ENCODE measurements at places on chromosomes 3 and 15. TPM values are rescaled to one million over a fixed set of nuclear protein-coding genes. Genes with fewer than 3 reads are reported as not detected.

GRCh38 chr15:87917480-87917879, 339.1 kb downstream of the NTRK3 start:
- no peak overlapping the region for H3K4me3 ChIP-seq
- H3K27ac ChIP-seq = no peak overlapping the region
- H3K36me3 ChIP-seq = no peaks in the 10 kb centered on the region
- no peaks in the 10 kb centered on the region for H3K4me1 ChIP-seq
- DNase-seq = no peak

GRCh38 chr3:28877912-28878311, 403.0 kb upstream of the RBMS3 start:
- H3K4me3 ChIP-seq = no peak overlapping the region
- peaks cover 2% of the 10 kb centered on the region for H3K36me3 ChIP-seq
- H3K27me3 ChIP-seq = peaks cover 6% of the 10 kb centered on the region
- H3K4me1 ChIP-seq = no peaks in the 10 kb centered on the region

GRCh38 chr3:131716943-131717342, 214.2 kb upstream of the MRPL3 start:
- H3K4me3 ChIP-seq = no peak overlapping the region
- H3K27me3 ChIP-seq = no peaks in the 10 kb centered on the region
- no peaks in the 10 kb centered on the region for H3K4me1 ChIP-seq
- DNase-seq = no peak

- no peak for DNase-seq
- no peak overlapping the region for H3K27ac ChIP-seq
- no peak overlapping the region for H3K4me3 ChIP-seq
- peaks cover 4% of the 10 kb centered on the region for H3K27me3 ChIP-seq
- no peaks in the 10 kb centered on the region for H3K36me3 ChIP-seq
- no peaks in the 10 kb centered on the region for H3K4me1 ChIP-seq
These were observed 249.8 kb downstream of the ALCAM start for GRCh38 chr3:105616374-105617121.

- no peak overlapping the region for H3K4me3 ChIP-seq
These were observed 33.7 kb upstream of the GABRB3 start for GRCh38 chr15:26806574-26806973.

GRCh38 chr3:4752201-4753072, 226.8 kb upstream of the BHLHE40 start:
- H3K36me3 ChIP-seq = peaks cover 67% of the 10 kb centered on the region
- H3K4me1 ChIP-seq = peaks cover 64% of the 10 kb centered on the region
- H3K27ac ChIP-seq = peak overlapping the region; percentile 27
- no peak for DNase-seq
- no peak overlapping the region for H3K4me3 ChIP-seq

GRCh38 chr15:42474827-42475226, 16.1 kb downstream of the ZNF106 start:
- peaks cover 8% of the 10 kb centered on the region for H3K4me1 ChIP-seq
- H3K27ac ChIP-seq = no peak overlapping the region
- no peak overlapping the region for H3K4me3 ChIP-seq

DNA sequence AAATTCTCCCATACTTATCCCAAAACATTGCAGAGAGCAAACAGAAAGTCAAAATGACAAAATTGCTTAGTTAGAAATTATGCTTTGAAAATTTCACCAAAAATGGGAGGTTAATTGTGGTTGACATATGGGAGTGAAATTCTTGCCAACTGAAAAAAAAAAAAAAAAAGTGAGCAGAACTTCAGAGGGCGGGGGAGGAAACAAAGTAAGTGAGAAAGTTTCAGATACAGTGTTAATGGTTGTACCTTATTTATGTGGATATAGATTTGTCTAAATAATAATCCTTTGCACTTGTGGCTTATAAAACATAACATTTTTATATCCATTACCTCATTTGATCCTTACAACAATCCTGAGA, 91.5 kb upstream of the RAP2B start:
- DNase-seq = no peak
- H3K36me3 ChIP-seq = no peaks in the 10 kb centered on the region
- H3K27ac ChIP-seq = no peak overlapping the region
- peaks cover 2% of the 10 kb centered on the region for H3K27me3 ChIP-seq
- no peak overlapping the region for H3K4me3 ChIP-seq

DNA sequence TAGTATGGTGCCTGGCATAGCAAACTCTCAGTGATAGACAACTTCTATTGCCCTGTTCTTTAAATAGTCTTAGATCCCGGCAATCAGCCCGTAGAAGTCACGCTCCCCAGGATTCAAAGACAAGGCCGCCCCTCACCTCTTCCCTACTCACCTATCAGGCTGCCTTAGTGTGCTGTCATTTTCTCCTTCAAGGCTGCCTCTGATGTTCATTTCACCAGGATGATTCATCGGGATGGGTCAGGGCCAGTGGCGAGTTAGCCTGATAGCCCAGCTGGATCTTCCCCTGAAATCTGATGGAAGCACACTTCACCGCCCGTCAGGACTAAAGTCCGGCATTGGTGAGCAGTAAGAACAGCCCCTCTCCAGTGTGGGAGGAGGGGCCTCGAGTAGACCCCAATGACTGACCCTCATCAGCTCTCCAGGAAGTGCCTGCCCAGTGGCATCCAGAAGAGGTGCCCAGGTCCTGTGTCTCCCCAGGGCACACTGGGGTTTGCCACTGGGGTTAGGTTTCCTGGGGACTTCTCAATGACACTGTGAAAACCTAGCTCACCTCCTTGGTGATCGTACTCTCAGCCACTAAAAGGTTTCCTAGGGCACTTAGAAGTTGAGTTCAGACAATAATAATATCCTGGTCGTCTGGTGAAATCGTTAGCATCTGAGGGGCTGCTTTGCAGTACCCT, 37.5 kb downstream of the TPM1 start:
- no peaks in the 10 kb centered on the region for H3K36me3 ChIP-seq
- peaks cover 13% of the 10 kb centered on the region for H3K27me3 ChIP-seq

GRCh38 chr15:25397100-25397499, 41.7 kb downstream of the UBE3A start:
- H3K4me1 ChIP-seq = peaks cover 9% of the 10 kb centered on the region
- peaks cover 53% of the 10 kb centered on the region for H3K36me3 ChIP-seq
- DNase-seq = no peak
- H3K27ac ChIP-seq = no peak overlapping the region
- H3K27me3 ChIP-seq = no peaks in the 10 kb centered on the region
- H3K4me3 ChIP-seq = no peak overlapping the region

DNA sequence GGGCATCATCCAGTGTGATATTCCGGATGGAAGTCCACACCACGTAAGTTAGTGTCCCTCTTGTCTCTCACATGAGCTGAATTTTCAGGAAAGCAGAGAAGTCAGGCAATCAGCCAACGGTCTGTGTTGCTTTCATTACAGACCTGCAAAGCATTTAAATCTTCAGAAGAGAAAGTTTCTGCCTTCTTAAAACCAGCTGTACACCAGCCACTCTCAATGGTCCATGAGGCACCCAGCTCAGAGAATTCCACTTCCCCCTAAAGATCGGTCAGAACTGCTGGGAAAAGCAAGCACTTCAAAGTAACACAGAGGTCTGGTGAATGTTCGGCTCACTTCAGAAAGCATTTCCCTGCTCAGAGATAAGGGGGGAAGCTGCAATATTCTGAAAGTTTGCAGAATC, 903.7 kb downstream of the EPHA3 start:
- no peak overlapping the region for H3K4me3 ChIP-seq
- no peak for DNase-seq
- H3K27ac ChIP-seq = no peak overlapping the region
- H3K4me1 ChIP-seq = no peaks in the 10 kb centered on the region
- no peaks in the 10 kb centered on the region for H3K27me3 ChIP-seq

GRCh38 chr3:30914696-30915095, 20.2 kb upstream of the GADL1 start:
- no peak for DNase-seq
- no peaks in the 10 kb centered on the region for H3K36me3 ChIP-seq
- H3K27me3 ChIP-seq = peaks cover 2% of the 10 kb centered on the region
- no peaks in the 10 kb centered on the region for H3K4me1 ChIP-seq

DNA sequence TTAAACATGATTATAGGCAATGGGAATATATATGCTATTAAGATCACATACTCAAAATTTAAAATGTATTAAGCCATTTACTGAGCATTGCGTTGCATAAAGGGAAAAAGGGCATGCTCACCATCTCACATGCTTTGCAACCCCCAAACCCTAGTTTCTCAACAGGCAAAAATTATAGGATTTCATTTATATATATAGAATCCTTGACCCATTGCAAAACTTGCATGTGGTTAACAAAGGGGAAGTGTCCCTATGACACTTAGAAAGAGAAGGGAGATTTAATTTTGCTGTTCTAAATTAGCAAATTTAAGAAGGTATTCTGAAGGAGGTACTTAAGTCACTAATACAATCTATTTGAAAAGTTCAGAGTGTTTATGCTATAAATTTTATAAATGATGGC, 837.8 kb downstream of the DIPK2A start:
- no peaks in the 10 kb centered on the region for H3K4me1 ChIP-seq
- no peak overlapping the region for H3K4me3 ChIP-seq
- H3K27me3 ChIP-seq = no peaks in the 10 kb centered on the region
- no peaks in the 10 kb centered on the region for H3K36me3 ChIP-seq

- no peak overlapping the region for H3K27ac ChIP-seq
- no peaks in the 10 kb centered on the region for H3K27me3 ChIP-seq
- H3K36me3 ChIP-seq = no peaks in the 10 kb centered on the region
- H3K4me3 ChIP-seq = no peak overlapping the region
These were observed 33.3 kb upstream of the FBN1 start for GRCh38 chr15:48678851-48679250.

DNA sequence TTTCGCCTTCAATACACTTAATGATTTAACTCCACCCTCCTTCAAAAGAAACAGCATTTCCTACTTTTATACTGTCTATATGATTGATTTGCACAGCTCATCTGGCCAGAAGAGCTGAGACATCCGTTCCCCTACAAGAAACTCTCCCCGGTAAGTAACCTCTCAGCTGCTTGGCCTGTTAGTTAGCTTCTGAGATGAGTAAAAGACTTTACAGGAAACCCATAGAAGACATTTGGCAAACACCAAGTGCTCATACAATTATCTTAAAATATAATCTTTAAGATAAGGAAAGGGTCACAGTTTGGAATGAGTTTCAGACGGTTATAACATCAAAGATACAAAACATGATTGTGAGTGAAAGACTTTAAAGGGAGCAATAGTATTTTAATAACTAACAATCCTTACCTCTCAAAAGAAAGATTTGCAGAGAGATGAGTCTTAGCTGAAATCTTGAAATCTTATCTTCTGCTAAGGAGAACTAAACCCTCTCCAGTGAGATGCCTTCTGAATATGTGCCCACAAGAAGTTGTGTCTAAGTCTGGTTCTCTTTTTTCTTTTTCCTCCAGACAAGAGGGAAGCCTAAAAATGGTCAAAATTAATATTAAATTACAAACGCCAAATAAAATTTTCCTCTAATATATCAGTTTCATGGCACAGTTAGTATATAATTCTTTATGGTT, at the start of gene CCR5:
TSS of gene CCR5 (plus strand) at position 108 of the 680 bp plus-strand sequence. CDS start 1,957 bp downstream, outside the sequence.
- H3K27me3 ChIP-seq = peaks cover 31% of the 10 kb centered on the region
- H3K4me3 ChIP-seq = peak within 1 kb of the TSS; percentile 60
- peaks cover 11% of the 10 kb centered on the region for H3K36me3 ChIP-seq
- DNase-seq = peak; percentile 82
- peak within 1 kb of the TSS; percentile 90 for H3K27ac ChIP-seq

DNA sequence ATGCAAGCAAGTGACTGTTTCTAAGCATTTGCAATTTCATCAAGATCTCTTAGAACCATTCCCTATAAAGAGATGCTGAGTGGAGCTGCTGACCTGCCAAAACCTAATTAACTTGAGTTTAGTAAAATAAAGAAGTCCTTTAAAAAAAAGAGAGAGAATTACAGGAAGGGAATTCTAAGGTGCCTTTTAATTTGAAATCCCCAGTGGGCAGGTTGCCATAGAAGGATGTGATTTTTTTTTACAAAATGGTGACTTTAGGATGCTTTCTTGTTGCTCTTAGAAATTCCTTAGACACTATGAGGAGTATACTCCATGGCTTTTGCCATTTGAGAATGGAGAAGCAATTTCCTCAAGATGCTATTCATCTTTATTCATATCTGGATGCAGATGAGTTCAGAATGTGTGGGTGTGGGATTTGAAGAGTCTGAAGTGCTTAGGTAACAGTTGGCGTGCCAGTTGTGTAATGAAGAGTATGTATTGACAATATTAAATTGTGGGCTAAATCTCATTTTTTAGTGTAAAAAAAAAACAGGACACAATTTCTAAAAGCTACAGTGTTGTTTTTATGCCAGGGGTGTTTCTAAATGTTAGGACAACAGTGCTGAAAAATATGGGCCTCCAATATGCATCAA, 13.6 kb downstream of the LRRC3B start:
- H3K36me3 ChIP-seq = no peaks in the 10 kb centered on the region
- H3K27me3 ChIP-seq = no peaks in the 10 kb centered on the region
- no peaks in the 10 kb centered on the region for H3K4me1 ChIP-seq
- no peak for DNase-seq

- H3K4me1 ChIP-seq = no peaks in the 10 kb centered on the region
- no peak overlapping the region for H3K27ac ChIP-seq
- no peaks in the 10 kb centered on the region for H3K36me3 ChIP-seq
- H3K4me3 ChIP-seq = no peak overlapping the region
- no peaks in the 10 kb centered on the region for H3K27me3 ChIP-seq
These were observed 17.6 kb downstream of the THRB start for GRCh38 chr3:24476871-24477656.

DNA sequence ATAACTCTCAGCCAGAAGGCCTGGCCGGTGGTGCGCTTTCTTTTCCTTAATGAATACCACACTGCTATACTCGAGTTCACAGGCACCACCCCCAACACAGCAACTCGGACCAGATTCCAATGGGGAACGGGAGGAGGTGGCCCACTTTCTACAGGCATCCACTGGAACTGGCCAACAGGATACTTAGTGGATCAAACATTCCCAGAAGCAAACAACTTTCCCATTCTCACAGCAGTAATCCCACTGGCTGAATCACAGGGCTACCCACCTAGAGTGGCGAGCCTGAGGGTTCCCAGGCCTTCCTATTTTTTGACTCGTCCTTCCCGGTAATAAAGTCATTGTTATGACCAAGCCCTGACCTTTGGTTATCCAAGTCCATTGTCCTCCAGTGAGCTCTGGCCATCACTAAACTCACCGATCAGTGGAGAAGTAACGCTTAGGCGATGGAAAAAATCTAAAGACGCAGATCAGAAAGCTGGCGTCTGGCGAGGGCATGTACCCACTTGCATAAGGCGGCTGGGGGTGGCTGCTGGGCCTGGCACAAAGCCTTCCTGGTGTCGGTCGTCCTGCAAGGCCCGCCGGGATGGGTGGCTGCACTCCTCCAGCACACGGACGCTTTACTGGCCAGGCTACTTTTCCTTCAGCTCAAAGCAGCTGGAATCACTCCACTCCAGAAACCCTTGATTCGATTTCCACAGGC, 1.2 kb downstream of the EOGT start:
- peak overlapping the region; percentile 90 for H3K27ac ChIP-seq
- no peaks in the 10 kb centered on the region for H3K27me3 ChIP-seq
- H3K4me3 ChIP-seq = peak overlapping the region; percentile 85
- peaks cover 15% of the 10 kb centered on the region for H3K4me1 ChIP-seq
- no peak for DNase-seq

The DRD3 gene
- total RNA-seq = not detected

The CFAP92 gene
- total RNA-seq = not detected

The ITGA11 gene
- total RNA-seq = 2.1 TPM

The P2RY14 gene
- total RNA-seq = 2.5 TPM

The TNNC1 gene
- total RNA-seq = 1.5 TPM

The TIMP4 gene
- 0.19 TPM for total RNA-seq

The RARRES1 gene
- not detected for total RNA-seq

The TMEM212 gene
- total RNA-seq = not detected

The GABRB3 gene
- not detected for total RNA-seq

The CNTN6 gene
- total RNA-seq = not detected

Measured in activated CD4-positive, alpha-beta T cell treated with anti-CD3 and anti-CD28 coated beads, Interleukin-2, amount 10 ng/mL, durations not matched to agents 24 days and 14 days (primary cell).